Neuronal stem cell (in vitro differentiated cells): ENCODE measurements at places on chromosomes 4 and X.

- peak; percentile 14 for DNase-seq
Measured at GRCh38 chr4:75289914-75290582, 224.2 kb downstream of the RCHY1 start.

DNA sequence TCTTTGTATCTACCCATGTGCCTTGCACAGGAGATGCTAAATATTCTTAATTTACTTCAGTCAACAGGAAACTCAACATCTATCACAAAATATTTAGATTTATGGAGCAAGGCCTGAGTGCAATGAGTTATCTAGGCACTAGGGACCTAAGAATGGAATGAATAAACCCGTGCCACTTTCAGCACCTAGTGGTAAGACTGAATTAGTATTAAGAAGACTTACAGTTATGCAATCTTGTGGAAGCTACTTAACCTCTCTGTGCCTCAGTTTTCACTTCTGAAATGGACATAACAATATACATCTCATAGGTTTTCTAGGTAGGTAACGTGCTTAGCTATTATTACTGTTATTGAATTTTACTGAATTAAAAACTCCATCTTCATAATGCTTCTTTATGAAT, 144.6 kb upstream of the MAP3K15 start:
- no peak for DNase-seq

DNA sequence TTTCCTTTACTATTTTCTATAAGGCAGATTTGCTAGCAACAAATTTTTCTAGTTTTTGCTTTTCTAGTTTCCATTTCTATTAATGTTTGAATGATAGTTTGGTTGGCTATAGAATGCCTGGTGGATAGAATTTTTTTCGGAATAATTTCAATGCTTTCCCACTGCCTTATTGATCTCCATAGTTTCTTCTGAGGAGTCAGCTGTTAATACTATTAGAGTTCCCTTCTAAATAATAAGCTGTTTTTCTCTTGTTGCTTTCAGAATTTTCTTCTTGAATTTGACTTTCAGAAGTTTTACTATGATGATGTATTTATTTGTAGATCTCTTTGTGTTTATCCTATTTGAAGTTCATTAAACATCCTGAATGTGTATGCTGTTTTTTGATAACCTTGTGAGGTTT, 91.8 kb downstream of the VSIG4 start:
- no peak for DNase-seq

DNA sequence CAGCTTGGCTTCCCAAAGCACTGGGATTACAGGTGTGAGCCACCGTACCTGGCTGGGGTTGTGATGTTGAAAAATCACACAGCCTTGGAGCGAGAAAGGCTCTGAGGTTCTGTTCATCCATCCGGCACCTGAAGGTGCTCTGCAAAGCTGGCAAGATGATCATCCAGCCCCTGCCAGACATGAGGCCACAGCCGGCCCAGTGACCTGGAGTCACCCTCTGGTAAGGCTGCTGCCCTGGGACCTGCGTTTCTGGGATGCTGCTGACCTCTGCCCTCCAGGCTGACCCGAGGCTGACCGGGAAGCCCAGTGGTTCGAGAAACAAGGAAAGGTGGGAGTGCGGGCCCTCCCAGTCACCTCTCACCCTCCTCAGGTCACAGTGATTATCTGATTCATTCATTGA, 13.5 kb upstream of the WFS1 start:
- DNase-seq: no peak

DNA sequence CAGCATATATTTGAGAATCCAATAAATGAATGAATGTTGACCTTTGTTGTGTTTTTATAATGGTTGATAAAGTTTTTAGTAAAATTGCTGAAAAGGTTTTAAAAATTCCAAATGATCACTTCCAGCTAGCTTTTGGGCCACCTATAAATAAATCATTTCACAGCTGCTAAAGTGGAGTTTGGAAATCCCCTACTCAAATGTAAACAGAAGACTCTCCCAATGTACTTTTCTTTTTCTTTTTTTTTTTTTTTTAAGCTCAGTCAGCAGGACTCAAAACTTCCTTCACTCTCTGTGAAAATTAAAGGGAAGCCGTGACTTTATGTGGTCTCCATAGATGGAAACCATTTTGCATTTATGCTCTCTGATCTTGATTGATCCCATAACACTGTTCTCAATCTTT, 45.2 kb downstream of the CXCL13 start:
- no peak for DNase-seq

DNA sequence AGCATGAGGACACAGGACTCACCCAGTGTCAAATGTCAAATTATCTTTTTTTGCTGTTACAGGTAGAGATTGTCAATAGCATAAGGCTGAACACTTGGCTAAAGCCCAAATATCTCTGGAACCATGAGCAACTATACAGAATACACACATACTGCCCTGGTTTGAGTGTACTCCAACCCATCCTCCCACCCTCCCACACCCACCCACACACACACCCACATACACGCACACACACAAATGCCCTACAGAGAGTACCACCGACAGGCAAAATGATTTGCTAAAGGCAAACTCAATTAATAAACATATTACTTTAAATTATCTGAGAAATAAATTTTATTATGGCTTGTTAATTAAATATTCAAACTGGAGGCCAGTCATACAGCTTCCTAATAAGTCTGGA, 173.1 kb upstream of the MAP3K15 start:
- no peak for DNase-seq

DNA sequence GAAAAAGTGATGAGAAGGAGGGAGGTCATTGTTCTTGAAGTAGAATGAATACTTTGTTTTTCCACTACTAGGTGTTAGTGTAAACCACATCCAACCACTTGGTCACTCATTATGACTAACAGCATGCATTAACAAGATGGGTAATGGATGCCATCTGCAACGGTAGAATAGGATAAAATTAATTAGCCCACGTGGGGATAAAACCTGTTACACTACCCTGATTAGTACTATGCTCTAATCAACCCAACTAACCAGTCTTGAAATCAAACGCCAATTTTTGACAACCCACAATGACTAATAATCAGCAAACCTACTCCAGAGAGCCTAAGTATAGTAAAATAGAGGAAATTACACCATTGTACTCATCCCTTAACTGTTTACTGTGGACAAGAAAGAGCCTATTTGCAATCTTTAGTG, 93.4 kb upstream of the MCF2 start:
- no peak for DNase-seq

- peak; percentile 23 for DNase-seq
Measured at GRCh38 chr4:174135936-174136406, 147.5 kb downstream of the FBXO8 start.

DNA sequence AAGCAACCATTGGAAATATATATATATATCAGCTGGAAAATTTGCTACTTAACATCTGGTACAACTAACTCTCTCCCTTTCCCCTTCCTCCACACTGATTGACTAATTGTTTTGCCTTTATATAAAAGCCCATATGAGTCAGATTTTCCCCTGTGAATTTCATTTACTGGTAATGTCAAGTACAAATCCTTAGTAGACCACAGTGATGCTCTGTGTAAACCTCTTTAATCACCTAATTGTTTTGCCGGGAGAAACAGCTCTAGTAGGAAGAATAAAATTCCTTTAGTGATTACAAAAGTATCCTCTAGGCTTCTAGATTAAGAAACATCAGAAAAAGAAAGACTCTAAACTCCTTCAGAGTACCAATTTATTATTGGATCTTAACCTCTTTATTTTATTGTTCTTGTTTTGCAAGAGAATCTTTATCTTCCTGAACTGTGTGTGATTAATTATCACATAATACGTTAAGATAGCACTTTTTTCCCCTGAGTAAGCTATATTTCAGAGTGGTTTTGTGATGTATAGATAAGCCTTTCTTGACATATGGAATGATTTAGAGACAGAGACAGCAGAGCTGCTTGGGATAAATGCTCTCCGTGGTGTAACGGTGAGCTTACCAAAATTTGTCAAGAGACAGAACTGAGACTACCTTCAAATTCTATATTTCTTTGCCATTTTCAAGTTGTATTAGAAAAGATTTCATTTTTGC, 1606.4 kb upstream of the TENM3 start:
- no peak for DNase-seq
